ENCODE measurements at places on chromosomes 3 and 15.

GRCh38 chr3:129261894-129262293 lies 12.5 kb downstream of the COPG1 start:
- DNase-seq = no peak

DNA sequence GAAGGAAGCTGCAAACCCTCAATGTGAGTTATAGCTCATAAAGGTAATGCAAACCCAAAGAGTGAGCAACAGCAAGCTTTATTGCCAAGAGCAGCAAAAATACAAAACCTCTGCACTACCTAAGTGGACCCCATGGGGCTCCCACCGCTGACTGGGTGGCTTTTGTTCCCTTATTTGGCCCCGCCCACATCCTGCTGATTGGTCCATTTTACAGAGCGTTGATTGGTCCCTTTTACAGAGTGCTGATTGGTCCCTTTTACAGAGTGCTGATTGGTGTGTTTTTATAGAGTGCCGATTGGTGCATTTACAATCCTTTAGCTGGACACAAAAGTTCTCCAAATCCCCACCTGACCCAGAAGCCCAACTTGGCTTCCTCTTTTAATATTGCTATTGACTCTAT lies 154.5 kb upstream of the NSMCE3 start:
- DNase-seq = no peak

DNA sequence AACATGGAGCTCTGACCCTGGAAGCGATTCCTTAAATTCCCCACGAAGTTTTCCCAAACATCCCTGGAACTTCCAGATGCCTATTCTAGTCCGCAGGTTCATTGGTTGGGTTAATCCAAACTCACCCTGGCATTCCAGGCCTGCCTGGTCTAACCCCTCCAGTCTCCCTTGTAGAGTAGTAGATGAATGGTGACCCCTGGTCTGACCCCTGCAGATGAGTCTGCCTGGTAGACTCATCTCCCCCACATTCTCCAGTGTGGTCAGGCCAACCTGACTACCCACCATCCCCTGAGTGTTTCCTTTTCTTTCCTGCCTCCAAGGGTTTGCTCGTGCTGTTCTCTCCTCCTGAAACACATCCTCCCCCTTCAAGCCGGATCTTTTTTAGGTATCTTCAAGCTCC lies 10.8 kb upstream of the HRH1 start:
- DNase-seq = no peak

- DNase-seq = no peak
These were observed 54.4 kb upstream of the TLE3 start for GRCh38 chr15:70152070-70152480.

DNA sequence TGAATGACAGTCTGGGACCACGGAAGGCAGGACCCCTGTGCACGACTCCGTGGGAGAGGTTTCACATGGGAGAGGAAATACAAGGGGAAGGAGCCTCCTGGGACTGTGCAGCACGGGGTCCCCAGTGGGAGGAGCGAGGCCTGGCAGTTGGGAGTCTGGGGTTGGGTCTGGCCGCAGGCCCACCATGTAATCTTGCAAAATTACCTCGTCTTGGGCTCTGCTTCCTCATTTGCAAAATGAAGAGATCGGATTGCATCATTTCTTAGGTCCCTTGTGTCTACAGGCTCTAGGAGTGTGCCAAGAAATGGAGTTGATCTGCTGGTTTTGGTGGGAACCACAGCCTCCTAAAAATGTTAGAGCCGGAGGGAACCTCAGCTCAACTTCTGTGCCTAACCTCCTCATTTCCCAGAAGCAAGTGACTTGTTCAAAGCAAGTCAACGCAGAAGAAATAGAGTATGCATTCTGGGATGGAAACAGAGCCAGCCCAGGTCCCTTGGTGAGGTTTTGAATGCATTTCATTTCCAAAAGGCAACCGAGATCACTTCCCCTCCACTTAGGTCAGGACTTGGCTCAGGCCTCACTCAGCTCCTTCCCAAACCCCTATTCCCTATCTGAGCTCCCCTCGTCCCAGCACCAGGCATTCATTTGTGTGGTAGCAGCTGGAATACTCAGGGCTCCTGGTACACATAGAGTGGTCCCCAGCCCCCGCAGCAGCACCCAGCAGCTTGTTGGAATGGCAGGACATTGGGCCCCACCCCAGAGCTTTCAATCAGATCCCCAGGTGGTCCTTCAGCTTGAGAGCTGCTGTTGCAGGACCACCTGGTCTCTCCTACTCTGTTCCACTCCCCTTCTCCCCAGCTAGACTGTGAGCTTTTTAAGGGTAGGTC lies 267.7 kb downstream of the XXYLT1 start:
- DNase-seq = peak; percentile 40

GRCh38 chr3:79368403-79368802 lies 399.4 kb downstream of the ROBO1 start:
- DNase-seq = no peak

GRCh38 chr3:61454801-61455200 lies 106.6 kb upstream of the PTPRG start:
- DNase-seq = no peak

GRCh38 chr15:74872702-74873035 lies 496 bp downstream of the SCAMP2 start:
- DNase-seq = no peak

GRCh38 chr3:192844486-192844765 lies 73.2 kb downstream of the MB21D2 start:
- DNase-seq = no peak

GRCh38 chr3:158768361-158768787 lies 33.5 kb upstream of the MFSD1 start:
- DNase-seq = no peak
